ENCODE measurements at places on chromosomes 5 and 9.

DNA sequence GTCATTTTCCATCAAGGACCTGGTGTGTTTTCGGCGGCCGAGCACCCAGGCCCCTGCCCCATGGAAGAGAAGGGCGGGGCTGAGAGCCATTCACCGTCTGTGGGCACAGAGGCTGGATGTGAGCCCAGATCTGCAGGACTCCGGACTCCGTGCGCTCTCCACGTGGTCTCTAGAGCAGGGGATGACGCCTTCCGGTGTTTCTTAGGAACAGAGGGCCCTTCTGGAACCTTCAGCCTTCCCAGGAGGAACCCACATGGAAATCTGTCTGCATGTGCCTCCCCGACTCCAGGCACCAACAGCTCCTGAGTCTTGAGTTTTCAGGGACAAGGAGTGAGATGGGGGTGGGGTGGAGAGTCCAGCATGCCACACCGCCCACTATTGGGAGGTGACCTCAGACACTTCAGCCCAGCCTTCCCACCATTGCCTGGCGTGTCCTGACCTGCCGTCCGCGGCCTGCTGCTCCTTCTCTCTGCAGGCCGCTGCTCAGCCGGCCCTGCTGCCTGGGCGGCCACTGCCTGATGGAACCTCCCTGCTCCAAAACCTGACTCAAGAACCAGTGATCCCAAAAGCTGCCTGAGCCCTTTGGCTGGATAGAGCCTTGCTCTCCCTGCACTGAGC, 2.4 kb upstream of the RXRA start:
- no peak for DNase-seq

GRCh38 chr5:2511126-2511525, 240.4 kb downstream of the IRX2 start:
- DNase-seq = no peak

DNA sequence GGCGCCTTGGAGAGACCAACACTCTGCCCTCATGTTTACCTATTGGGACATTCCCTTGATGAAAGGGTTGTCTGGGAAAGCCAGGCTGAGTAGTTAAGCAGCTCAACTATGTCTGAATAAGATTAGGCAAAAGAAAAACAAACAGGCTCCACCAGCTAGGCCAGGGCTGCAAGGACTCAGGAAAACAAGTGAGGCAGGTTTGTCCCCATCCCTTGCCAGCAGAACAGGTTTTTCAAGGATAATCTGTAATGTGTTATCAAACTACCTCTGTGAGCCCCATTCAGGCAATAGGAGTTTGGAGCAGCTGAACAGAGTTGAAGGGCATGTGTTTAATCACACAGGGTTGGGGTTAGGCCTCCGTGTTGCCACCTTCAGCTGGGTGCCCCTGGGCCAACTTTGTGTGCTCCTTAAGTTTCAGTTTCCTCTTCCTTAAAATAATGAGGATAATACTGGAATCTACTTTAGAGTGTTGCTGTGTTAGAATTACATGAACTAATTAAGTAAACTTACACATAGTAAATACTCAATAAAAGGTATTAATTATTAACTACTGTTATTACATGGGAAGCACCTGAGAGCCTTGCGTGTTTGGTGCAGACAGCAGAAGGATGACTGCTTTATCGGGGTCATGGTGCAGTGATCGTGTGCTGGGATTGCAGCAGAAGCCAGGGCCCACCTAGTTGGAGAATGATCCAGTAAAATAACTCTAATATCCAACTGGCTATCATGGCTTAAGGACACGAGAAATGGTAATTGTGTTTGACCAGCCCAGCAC, 72.1 kb upstream of the ATP10B start:
- DNase-seq = no peak

GRCh38 chr5:103582364-103582763, 19.8 kb upstream of the NUDT12 start:
- no peak for DNase-seq

DNA sequence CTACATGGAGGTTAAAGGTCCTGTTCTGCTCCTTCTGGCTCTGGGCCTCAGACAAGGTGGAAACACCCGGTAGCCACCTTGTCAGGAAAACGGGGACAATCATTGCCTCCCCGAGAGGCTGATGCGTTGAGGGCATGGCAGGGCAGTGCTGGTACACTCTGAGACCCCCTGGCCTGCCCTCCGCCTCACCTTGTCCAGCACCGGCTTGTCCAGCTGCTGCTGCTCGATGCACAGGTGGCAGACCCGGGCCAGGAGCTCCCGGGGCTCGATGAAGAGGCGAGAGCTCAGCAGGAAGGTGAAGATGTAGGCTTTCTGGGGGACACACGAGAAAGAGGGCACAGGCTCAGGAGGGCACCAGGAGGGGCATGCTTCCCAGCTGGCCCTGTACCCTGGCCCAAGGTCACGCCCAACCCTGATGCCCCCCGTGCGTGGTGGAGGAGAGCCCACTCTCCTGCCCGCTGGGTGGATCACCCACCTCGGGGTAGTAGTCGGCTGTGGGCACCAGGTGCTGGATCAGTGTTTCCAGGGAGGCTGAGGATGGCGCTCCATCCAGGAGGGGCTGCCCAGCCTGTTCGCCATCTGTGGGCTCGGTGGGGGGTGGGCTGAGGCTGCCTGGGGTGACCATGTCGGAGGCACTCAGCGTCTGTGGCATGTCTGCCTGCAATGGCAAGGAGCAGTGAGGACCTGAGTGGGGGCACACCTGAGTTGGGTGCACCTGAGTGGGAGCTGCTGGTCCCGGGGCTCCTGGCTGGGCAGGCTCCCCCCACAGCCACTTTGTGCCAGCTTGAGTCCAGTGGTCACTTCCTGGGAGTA, 66.0 kb upstream of the RNF130 start:
- DNase-seq = no peak

GRCh38 chr9:109862452-109862851, 82.5 kb downstream of the PALM2AKAP2 start:
- DNase-seq = no peak

- DNase-seq = no peak
These were observed 109.2 kb downstream of the RAPGEF6 start for GRCh38 chr5:131525805-131526204.

DNA sequence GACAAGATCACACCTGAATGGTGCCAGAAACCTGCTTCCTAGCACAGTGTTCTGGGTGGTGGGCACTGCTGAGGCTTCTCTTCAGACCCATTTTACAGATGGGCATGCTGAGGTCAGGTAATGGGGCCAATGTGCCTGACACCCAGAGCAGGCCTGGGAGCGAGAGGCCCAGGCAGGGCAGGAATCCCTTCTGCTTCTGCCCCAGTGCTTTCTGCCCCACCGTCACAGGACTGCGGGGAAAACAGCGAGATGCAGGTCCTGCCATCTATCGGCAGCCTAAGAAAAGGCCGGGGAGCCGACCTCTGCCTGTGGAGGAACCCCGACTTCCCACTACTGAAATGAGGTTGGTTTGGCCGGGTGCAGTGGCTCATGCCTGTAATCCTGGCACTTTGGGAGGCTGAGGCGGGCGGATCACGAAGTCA, 22.8 kb upstream of the RNU6ATAC start:
- DNase-seq = no peak

GRCh38 chr9:68631811-68632210, 73.2 kb upstream of the PIP5K1B start:
- DNase-seq = no peak

DNA sequence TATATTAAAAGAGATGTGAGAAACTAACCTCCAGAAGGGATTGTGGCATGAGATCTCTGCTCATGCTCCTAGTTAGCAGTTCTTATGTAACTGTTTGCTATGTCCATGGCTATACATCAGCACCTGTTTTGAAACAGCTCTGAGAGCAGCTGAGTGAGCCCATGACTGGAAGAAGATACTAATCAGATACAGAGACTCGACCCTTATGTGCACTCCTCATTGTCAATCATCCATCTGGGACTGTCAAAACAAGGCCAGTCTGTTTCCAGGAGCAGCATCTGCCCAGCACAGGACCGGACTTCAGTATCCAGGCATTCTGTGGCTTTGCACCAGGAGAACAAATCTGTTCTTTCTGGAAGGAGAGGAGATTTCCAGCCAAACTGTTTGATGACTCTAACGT, 77.7 kb downstream of the EFNA5 start:
- no peak for DNase-seq

DNA sequence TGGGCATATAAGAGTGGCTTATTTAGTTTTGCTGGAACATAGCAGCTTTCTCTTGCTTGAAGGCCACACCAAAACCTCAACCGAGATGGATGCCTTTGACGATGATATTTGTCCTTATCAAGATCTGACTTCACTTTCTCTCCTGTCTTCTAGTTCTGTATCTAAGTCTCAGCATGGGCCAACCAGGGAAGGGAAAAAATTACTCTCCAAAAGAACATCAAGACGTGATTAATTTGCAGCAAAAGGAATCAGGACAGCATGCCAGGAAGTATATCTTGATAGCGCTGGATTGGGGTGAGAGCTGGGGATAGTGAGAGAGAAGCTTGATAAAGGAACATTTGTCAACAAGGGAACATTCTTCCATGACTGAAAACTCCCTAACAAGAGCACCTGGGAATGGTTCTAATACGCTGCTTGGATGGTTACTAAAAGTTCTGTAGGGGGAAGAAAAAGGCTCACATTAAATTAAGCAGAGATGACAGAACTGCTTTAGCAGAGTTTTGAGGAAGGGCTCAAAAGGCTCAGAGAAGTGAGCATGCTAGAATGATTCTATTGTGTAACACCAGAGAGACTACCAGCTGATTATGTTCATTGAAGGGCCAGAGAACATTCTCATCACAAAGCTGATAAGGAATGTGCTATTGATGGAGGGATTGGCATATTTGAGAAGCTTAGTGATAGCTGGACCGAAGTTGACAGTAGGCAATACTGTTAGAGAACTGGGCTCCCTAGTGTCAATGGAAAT, 21.6 kb upstream of the ANXA1 start:
- DNase-seq = no peak

DNA sequence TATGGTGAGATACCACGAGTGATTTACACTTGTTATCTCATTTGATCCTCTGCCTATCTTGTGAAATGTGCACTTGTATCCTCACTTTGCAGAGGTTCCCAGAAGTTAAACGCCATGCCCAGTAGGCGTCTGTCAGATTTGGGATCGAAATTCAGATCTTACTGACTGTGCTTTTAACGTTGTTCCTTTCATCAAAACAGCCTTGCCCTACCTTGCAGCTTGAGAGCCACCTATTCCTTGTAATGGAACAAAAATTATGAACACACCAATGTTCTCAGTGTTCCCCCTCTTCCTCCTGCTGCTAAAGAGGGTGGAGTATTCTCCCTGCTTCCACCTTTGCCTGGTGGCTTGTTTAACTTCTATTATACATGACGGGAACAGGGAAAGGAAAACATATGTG, 257.0 kb downstream of the MSX2 start:
- DNase-seq = no peak

DNA sequence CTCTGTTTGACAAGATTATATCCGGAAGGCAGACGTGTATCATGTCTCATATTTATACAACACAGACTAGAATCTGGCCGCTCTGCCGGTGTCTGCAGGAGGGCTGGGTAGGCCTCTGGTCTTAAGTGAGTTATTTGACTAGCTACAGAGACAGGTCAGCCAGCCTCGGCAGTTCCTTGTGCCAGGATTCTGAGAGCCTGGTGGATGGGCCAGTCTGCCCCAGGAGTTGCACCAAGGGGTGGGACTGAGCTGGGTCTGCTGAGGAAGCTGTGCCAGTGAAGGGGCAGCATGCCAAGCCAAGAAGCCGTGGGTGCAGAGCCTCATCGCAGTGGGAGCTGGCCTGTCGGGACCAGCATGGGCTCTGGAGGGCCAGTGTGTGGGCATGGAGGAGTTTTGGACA, 7.1 kb downstream of the SNX18 start:
- no peak for DNase-seq

GRCh38 chr5:72290356-72291133, 29.5 kb downstream of the MRPS27 start:
- no peak for DNase-seq

GRCh38 chr5:126854526-126855110, 77.7 kb downstream of the LMNB1 start:
- DNase-seq = no peak

DNA sequence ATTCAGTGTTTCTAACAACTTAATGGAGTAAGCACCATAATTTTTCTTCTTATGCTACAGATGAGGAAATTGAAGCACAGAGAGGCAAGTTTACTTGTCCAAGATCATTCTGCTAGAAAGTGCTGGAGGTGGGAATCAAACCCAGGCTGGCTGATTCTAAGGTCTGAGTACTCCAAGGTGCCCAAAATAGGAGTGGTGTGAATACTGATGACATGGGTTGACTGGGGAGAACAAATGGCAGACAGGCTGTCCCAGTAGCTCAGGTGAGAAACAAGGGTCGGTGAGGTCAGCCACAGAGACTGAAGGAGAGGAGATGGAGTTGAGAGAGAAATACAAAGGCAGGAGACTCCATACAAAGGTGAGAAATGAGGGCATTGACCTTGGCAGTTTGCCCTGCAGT, 144.5 kb upstream of the EGFLAM start:
- DNase-seq = no peak

- DNase-seq = no peak
These were observed 2.2 kb downstream of the HNRNPA0 start for GRCh38 chr5:137751869-137752491.

DNA sequence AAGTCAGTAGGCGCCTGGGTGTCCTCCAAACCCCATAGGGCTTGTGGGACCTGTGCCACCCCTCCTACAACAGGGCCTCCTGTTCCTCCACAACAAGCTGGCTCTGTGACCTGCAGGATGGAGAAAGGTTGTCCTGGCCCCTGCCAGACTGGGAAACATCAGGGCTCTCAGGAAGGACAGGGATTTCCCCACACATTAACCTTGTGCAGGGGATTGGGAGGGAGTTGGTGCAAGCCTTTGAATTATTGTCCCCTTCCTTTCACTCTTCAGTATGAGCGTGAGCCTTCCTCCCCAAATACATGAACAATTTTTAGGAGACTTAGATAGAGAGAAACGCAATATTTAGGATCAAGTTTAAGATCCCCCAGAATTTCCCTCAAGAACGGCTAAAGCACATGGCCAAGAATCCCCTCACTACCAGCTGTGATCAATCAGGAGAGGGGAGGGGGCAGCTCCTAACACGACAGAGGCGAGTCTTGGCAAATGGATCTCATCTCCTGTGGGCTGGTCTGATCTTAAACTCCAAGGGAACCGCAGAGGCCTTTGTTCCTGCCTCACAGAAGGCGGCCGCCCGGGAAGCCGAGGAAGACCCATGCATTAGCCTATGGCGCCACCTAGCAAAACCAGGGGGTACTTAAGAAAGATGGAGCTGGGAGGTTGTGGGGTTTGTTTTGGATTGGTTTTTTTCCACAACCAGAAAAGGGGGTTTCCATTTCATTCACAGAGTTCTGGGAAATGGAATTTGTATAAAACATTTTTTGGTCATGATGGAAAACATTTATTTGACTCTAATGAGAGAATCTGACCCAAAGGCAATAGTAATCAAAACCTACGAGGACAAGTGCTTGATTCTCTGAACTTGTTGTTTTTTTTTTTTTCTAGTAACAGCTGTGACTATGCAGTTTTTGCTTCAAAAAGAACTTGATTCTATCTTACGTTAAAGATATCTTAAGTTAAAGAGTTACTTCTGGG, 36.1 kb upstream of the OSMR start:
- no peak for DNase-seq

DNA sequence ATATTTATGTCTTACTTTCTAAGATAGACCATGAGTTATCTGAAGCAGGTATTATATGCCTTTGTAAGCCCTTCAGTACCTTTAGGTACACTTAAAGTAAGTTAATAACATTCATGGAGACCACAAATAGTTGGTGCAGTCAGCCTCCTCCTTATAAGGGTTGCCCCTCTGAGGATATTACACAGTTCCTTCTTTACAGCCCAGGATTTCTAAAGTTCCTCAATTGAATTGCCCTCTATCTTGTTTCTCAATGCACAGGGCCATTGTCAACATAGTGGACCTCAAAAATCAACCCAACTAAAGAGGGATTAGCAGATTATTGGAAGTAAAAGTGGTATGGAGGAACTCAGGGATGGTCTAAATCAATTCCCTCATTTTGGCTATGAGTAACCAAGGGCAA, 50.3 kb downstream of the HMHB1 start:
- DNase-seq = no peak
